ENCODE measurements at places on chromosomes 5 and 9.

DNA sequence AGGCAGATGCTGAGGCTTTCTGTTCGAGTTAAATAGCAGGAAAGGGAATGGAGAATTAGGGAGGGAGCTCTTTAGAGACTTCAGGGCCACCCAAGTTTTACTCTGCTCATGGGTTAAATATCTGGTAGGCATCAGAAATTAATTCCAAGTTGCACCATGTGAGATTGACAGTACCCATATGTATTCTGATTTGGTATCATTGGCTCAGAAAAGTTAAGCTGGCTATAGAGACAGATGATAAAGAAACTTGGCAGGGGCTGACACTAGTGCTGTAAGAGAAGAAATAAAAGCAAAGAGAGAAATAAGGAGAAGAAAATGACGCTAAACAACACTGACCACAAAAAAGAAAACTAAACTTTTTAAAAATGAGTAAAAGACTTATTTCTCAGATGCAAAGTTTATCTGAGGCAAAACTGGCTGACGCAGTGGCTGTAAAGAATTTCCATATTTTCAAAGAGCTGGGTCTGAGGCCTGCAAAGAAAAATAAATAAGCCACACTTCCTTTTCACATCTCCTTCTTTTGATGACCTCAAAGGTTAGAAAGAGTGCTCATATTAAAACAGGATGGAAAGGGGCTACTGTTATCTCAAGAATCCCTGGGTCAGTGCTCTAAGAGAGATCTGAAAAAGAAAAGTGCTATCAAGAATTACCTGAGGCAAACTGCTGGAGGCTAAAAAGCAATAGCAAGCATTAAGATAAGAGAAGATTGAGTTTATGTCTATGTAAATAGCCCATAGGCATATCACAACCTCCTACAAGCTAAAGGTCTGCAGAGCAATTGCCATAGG is 399.0 kb upstream of the MEF2C start:
- no peak for DNase-seq

- no peak for DNase-seq
Observed at GRCh38 chr5:90182726-90183125, 226.8 kb downstream of the CETN3 start.

GRCh38 chr9:131282688-131283422 is 6.5 kb upstream of the FAM78A start:
- no peak for DNase-seq

DNA sequence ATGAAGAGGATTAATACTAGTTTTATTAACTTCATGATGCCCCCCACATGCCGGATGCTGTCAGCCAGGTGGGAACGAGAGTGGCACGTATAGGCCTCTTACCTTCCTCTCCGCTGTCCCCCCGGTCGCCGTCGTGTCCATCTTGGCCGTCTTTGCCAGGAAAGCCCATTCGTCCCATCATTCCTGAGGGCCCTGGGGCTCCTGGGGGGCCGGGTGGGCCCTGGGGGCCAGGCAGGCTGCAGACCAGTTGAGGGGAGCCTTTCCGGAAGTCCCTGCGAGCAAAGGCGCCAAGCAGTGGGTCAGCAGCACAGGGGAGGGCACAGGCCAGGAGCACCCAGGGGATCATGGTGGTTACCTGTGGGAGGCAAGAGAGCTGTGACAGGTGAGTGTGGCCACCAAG is 15.8 kb downstream of the C1QTNF2 start:
- no peak for DNase-seq

- DNase-seq: no peak
Observed at GRCh38 chr5:169647566-169647965, 10.5 kb downstream of the DOCK2 start.

DNA sequence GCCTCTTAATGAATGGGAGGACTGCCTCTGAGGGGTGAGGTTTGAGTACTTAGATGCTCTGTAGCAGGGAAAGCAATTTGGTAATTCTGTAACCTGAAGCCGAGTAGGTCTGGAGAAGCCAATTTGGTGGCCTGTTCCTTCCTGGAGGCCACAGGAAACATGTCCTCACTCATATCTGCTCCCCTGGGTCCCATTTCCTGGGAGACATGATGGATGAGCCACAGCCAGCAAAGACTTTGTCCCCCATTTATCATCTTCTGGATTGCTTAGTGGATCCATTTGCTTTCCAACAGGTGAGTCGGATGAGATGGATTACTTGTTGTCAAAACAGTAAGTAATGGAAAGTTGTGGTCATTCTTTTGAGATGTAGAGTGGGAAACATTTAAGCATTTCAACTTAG is 99.8 kb upstream of the KLF9 start:
- no peak for DNase-seq

- DNase-seq: no peak
Observed at GRCh38 chr5:78509884-78510769, 138.4 kb downstream of the LHFPL2 start.

DNA sequence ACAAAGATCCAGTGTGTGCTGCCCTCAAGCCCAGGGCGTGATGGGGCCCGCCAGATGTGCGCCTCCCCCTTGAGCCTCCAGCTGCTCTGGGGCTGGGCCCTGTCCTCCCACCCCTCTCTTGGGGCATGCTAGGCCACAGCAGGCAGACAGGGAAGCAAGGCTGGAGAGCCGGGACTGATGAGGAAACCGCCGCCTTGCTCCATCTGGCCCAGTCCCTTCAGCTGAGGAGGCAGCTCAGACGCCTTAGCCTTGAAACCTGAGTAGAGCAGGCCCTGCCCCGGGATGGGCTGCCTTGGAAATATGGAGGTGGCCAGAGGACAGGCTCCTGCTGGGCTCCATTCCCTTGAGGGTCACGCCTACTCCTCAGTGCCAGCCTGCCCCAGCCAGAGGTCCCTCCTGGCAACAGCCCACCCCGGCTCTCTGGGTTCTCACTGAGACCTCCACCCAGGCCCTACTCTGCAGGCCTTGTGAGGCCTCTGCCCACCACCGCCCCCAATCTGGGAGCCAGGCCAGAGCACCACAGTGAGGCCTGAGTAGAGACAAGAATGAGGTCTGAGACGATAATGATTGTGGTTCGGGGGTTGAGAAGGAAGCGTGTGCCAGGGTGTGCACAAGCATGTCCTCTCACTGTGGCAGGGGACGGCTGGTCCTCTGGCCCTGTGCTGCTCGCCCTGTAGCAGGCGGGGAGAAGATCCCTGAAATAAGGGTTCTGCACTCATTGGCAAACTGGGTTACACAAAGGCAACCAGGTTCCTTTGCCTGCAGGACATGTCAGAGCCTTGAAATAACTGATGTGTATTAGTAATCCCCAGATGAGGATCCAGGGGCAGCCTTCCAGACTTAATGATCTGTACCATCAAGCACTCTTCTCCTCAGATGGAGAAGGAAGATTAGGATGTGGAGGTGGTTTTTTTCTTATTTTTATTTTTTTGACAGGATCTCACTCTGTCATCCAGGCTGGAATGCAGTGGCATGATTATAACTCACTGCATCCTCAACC is 30.9 kb downstream of the CXXC5 start:
- DNase-seq: no peak

GRCh38 chr5:129377504-129377903 is 82.6 kb upstream of the ADAMTS19 start:
- DNase-seq: no peak

DNA sequence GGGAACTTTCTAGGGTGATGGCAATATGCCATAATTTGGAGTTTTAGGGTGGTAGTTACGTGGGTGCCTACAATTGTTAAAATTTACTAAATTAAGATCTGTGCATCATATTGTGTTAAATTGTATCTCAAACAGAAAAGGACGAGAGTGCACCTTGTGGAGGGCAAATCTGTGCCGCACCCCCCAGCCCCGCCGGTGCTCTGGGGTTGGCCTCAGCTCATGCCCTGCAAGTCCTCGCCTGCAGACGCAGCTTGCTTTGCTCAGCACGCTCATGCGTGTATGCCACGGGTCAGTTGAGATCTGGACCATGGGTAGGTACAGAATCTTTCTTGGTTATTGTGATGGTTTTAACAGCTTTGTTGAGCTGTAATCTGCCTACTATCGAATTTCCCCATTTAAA is 33.7 kb upstream of the FCN1 start:
- DNase-seq: no peak

GRCh38 chr9:88936668-88937067 is 54.6 kb upstream of the S1PR3 start:
- no peak for DNase-seq

- no peak for DNase-seq
Observed at GRCh38 chr9:124790801-124791505, 14.0 kb downstream of the OLFML2A start.

DNA sequence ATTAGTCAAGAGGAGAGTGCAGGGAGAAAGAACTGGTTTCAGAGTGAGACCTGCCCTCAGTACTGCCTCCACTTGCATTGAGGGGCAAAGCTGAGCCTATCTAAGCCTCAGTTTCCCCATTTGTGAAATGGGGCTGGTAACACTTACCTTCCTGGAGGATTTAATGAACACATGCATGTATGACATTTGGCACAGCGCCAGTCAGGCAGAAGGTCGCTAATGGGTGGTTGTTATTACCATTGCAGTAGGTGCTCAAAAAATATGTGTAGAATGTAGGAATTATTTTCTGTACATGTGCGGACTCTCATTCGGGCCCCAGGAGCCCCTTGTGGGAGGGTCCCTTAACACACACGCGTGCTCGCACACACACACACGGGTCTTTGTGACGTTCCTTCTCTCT is 10.9 kb downstream of the FAT2 start:
- DNase-seq: no peak

DNA sequence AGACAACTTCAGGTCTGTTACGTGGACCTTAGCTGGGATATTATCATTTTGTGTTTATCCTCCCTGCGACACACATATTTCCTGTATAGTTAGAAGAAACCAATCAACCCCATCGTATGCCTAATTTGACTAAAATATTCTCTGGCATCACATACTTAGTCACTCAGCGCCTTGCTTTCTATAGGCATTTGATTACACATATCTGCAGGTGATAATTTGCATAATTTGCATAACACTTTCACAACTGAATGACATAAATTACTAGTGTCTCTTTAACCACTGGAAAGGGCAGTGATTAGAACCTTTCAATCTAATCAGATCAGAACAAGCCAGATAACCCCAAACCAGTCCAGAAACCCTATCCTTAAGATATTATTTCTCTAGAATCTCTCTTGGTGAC is 390.2 kb downstream of the TLR4 start:
- no peak for DNase-seq

DNA sequence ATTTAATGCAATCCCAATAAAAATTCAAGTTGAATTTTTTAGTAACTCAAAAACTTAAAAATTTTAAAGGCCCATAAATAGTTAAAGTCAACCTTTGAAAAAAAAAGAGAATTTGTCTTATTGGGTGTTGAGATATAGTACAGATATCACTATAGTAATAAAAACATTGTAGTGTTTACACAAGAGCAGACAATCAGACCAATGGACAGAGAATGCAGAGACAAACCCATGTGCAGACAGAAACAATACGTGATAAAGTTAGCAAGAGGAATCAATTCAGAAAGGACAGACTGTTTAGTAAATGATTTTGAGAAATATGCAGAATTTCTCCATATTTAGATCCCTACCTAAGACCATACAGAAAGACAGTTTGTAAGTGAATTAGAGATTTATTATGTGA is 33.9 kb downstream of the GOLGA1 start:
- no peak for DNase-seq

GRCh38 chr5:175564716-175565115 is 86.4 kb downstream of the SFXN1 start:
- no peak for DNase-seq

DNA sequence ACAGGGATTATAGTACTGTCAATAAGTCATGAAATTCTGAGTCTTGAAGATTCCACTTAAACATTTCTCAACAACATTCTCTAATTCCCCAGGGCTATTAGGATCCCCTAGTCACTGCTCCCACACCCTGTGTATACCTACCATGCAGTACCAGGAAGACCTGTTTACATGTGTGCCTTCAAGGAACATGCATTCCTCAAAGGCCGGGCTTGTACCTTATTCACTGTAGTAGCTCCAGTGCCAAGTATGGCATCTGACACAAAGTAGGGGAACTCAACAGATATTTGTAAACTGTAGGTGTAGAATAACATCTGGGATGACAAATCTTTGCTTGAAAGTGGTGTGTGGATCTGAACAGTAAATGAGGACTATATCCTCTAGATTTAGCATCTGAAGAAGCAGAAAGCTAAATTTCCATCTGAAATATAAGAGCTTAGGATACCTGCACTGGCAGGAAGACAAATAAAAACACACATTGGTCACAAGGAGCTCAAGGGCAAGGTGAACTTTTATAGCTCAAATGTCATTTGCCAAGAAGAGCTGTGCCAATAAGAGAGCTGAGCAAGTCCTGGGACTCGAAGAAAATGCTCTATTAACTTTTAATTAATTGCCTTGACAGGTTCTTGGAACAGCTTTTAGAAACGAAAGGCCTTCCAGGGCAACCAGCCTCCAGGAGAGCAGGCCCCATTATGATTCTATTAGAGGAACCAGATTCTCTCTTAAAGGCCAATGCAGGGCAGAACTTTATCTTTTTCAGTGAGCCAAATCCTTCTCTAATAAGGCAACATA is 52.3 kb upstream of the MYOT start:
- no peak for DNase-seq

GRCh38 chr5:60332244-60333004 is 367.5 kb downstream of the DEPDC1B start:
- DNase-seq: peak; percentile 53

DNA sequence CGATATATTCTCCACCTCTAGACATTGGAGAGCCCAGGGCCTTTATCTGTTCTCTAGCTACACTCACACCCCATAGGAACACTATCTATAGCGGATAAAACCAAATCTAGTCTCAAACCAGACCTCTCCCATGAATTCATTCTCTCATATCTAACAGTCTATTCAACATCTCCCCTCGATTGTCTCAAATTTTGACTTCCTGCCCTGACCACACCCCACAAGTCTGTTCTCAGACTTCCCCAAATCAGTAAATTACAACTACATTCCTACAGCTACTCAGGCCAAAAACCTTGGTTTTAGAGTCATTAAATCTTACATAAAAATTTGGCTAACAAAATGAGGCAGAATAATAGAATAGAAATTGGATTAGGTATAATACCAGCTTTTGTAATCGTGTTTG is 12.5 kb upstream of the SLC1A3 start:
- DNase-seq: no peak

DNA sequence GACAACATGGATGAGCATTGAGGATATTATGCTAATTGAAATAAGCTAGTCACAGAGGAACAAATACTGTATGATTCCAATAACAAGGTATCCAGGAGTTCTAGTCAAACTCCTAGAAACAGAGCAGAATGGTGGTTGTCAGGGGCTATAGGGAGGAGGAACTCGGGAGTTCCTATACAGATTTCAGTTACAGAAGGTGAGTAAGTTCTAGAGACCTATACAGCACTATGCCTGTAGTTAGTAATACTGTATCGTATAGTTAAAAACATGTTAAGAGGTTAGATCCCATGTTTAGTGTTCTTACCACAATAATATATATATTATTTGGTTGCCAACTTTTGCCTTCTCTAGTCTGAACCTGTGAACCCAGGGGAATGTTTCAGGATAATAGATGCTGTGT is 7.9 kb upstream of the OXCT1 start:
- DNase-seq: no peak

GRCh38 chr9:22105005-22105722 is 96.1 kb upstream of the CDKN2B start:
- DNase-seq: no peak

GRCh38 chr5:145965804-145966203 is 29.4 kb downstream of the SH3RF2 start:
- DNase-seq: no peak

All from stromal cell of bone marrow (primary cell).